Stimulated activated CD8-positive, alpha-beta memory T cell treated with anti-CD3 and anti-CD28 coated beads, Interleukin-15, amount 100 ng/mL, for 48 hours (primary cell): ENCODE measurements at places on chromosomes 1 and 21.

GRCh38 chr1:208604295-208604694 lies 360.1 kb upstream of the PLXNA2 start:
- no peak for DNase-seq

GRCh38 chr21:29403922-29404538 lies 105.3 kb downstream of the BACH1 start:
- DNase-seq, result no peak

DNA sequence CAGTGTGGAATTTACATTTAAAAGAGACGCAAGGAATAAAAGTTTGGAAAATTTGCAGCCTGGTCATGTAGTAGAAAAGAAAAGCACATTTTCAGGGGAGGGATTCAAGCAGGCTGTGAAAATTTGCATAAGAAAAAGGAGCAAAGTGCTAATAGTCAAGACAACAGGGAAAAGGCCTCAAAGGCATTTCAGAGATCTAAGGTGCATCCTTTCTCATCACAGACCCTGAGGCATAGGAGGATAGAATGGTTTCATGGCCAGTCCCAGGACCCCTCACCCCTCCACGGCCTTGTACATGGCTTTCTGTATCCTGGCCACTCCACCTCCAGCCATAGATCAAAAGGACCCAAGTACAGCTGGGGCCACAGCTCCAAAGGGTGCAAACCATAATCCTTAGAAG lies 380.5 kb upstream of the BRINP3 start:
- DNase-seq, result no peak

GRCh38 chr1:40315795-40316594 lies 1.1 kb downstream of the COL9A2 start:
- no peak for DNase-seq

DNA sequence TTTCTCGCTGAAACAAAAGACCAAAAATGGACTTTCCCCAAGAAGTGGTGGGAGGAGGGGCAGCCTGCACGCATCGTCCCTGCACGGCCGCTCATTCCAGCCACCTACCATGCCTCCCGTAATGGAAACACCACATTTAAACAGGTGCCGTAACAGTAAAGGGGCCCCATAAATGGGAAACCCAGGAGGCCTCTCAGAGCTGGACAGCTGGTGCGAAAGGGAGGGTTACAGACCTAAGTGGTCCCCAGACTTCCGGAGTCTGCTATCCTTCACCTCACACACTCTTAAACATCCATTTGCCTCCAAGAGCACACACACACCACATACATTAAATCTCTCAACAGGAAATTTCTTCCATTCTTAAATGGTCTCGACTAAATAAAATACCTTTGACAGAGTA lies 120.7 kb upstream of the SOD1 start:
- DNase-seq, result no peak

DNA sequence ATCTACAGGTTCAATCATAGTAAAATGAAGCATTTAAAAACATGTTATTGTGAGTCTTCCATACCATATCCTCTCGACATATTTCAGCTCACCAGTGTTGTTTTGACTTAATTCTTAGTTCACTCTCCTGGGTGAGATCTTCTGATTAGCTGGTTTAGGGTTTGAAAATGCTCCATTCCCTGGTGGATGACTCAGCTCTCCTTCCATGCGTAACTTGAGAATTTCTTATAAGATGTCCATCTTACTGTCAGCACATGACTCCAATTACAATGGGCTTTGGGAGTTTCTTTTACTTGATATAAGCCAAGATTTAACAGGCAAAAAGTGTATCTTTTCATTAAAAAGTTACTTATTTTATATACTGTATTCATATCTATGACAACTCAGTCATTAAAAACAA lies 476.5 kb downstream of the BRINP3 start:
- no peak for DNase-seq

DNA sequence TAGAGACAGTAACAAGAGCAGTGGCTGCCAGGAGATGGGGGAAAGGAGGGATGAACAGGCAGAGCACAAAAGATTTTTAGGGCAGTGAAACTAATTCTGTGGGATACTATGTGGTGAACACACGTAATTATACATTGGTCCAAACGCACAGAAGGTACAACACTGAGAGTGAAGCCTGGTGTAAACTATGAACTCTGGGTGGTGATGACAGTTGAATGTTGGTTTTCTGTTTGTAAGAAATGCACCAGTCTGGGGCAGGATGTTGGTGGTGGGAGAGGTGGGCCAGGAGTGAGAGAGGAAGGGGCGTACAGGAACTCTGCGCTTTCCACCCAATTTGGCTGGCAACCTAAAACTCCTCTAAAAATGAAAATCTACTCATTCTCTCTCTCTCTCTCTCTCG lies 50.2 kb upstream of the TIAM1 start:
- DNase-seq, result no peak

- no peak for DNase-seq
Measured at GRCh38 chr1:243727503-243728203, 122.4 kb downstream of the AKT3 start.

DNA sequence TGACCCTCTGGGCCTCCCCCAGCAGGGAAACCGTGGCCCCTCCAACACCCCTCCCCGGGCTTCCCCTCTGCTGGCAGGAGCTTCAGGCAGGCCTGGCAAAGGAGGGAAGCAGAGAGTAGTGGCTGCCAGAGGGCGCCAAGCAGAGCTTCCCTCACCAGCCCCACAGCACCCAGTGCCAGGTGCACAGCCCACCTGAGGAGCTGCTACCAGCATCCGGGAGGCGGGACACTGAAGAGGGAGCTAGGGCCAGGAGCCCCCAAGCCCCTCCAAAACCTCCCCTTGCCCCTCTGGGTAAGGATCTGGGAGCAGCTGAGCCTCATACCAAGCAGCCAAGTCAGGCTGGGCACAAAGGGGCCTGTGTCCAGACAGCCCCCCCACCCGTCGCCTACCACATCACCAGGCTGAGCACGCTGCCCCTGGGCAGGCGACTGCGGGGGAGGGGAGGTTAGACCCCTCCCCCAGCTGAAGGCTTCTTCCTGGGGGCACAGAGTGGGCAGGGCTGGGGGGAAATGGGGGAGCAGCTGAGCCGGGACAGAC lies 19.6 kb downstream of the CCDC24 start:
- no peak for DNase-seq

GRCh38 chr1:155531624-155532023 lies 31.0 kb downstream of the ASH1L start:
- DNase-seq, result no peak

GRCh38 chr1:7109901-7110300 lies 324.6 kb downstream of the CAMTA1 start:
- no peak for DNase-seq

DNA sequence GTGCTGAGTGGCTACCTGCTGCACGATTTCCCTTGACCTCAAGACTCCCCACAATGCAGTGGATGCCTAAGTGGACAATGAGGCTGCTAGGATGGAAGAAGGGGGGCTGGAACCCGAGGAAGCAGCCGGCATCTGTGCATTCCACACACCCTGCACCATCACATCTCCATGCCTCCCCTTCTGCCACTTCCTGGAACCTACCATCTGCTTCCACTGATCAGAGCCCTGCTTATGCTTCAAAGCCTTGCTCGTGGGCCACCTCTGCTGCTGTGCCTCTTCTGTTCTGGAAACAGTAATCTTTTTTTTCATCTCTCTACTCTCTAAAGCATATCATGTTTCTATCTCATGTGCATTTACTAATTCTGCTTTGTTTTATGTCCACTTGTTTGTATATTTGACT lies 66.2 kb upstream of the WDR26 start:
- no peak for DNase-seq

GRCh38 chr1:234970401-234970730 lies 158.3 kb downstream of the TOMM20 start:
- DNase-seq, result no peak

GRCh38 chr1:11982010-11982392 lies 1.8 kb downstream of the MFN2 start:
- no peak for DNase-seq

- DNase-seq, result no peak
Measured at GRCh38 chr1:171140401-171140800, 44.7 kb upstream of the FMO2 start.

- DNase-seq, result no peak
Measured at GRCh38 chr1:66220477-66220876, 313.5 kb upstream of the SGIP1 start.

DNA sequence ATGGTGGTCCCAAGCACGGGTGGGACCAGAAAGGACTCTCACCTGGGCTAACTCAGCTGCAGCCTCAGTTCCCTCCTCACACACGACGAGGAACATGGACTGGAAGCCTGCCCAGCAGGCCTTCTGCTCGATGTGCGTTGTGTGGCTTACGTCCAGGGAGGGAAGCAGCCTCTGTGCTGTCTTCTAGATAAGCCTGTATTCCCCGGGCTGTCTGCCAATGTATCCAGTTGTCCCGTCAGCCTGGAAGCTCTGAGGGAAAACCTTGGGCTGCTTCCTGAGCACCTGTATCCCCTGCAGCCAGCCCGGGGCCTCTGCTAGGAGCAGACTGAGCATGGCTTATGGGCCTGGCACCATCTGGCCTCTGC lies 10.5 kb downstream of the PCSK9 start:
- no peak for DNase-seq

- no peak for DNase-seq
Measured at GRCh38 chr1:19472174-19472573, 13.2 kb downstream of the CAPZB start.

GRCh38 chr1:40003156-40004093 lies 37.1 kb upstream of the CAP1 start:
- no peak for DNase-seq

GRCh38 chr1:157199421-157199755 lies 61.2 kb upstream of the ETV3 start:
- DNase-seq, result no peak

GRCh38 chr1:114080511-114081436 lies 72.9 kb downstream of the SYT6 start:
- DNase-seq, result no peak

DNA sequence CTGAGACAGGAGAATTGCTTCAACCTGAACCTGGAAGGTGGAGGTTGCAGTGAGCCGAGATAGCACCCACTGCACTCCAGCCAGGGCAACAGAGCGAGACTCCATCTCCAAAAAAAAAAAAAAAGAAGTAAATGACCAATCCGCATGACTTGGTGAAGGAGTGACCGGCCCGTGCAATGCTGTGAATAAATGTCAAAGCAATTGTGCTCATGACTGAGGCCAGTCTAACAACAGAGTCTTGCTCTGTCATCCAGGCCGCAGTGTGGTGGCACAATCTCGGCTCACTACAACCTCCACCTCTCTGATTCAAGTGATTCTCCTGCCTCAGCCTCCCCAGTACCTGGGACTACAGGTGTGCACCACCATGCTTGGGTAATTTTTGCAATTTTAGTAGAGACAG lies 27.8 kb upstream of the SLC19A1 start:
- no peak for DNase-seq

DNA sequence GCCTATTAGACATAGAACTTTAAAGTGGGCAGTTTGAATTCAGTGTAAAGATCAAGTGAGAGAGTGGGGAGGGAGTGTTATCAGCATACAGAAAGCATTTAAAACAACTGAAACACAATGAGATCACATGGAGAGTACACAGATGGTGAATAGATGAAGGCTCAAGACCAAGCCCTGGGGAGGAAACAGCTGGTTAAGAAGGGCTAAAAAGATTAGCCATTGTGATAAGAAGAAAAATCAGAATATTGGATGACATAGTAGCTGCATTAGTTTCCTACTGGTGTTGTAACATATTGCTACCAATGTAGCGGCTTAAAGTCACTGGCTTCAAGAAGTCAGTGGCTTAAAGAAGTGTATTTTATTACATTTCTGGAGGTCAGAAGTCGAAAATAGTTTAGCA lies 443.4 kb upstream of the RGS18 start:
- DNase-seq, result no peak
